ENCODE measurements at places on chromosomes 2 and 18.

DNA sequence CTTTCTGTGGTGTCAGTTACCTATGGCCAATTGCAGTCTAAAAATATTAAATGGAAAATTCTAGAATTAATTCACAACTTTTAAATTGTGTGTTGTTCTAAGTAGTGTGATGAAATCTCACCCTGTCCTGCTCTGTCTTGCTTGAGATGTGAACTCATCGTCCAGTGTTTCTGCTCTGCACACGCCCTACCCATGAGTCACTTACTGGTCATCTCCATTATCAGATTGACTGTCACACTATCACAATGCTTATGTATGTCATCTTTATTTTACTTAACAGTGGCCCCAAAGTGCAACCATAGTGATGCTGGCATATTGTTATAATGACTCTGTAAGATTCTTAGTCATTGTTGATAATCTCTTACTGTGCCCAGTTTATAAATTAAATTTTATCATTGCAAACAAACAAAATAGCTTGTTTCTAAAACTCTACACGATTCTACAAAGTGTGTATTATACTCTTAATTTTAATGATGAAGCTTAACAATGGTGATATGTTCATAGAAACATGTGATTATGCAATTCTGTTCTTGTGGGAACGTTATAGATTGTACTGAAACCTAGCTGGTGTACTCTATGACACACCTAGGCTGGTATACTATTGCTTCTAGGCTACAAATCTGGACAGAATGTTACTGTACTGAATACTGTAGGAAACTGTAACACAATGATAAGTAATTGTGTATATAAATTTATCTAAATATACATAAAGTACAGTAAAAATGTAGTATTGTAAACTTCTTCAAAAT lies 1086.8 kb upstream of the PIK3C3 start:
- DNase-seq = peak; percentile 11

DNA sequence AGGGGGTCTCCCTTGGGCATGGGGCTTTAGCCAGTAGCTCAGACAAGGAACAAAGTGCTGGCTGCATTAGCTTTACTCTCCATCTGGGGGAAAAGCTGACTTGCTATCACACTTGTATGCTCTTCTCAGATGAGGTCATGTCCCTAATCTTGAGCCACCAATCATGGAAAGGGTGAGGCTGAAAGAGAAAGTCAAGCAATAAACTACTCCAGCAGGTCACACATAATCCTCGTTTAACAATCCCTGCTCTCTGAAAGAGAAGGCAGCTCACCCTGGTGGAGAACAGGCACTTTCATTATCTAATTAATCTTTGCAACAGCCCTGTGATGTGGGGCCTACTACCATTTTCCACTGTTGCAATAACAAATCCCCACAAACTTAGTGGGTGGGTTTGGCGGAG lies 129.7 kb upstream of the CAPN13 start:
- no peak for DNase-seq

DNA sequence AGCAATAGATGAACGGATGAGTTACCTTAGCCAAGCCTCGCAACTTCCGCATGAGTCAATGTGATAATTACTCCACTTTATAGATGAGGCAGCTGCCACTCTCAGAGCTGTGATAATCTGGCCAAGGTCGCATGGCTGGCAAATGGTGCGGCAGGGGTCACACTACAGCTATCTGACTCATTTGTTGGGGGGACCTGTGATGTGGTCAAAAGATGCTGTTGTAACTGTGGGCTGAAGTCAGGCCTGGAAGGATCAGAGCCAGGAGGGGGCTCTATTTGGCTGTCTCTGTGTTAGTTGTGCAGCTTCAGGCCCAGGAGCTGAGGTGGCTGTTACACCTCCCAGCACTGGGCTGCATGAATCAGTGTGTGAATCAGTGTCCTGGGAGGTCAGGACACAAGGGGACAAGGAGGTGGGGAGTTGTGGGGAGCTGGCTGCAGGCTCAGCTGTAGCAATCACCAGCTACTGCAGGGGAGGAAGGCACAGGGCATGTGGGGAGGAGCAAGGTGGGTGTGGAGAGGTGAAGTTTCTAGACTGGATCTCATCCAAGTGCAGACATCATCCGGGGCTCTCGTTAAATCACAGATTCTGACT lies 33.1 kb downstream of the NGEF start:
- peak; percentile 74 for DNase-seq

GRCh38 chr18:40313030-40313642 lies 1641.9 kb upstream of the PIK3C3 start:
- no peak for DNase-seq

DNA sequence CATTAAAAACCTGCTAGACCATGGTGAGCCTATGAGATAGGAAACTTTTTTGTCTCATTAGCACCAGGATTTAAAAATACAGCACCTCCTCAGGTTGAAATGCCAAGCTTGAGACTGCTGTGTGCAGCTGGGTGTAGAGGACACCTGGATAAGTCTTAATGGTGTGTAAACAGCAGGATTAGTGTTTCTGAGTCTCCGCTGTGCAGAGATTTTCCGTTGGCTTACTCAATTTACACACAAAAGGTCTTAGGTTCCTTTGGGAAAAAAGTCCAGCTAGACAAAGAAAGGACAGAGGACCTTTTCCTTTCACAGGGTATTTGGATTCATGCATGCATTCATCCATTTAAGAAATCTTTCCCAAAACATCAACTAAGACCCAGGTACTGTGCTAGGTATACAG lies 168.1 kb downstream of the NRXN1 start:
- no peak for DNase-seq

- peak; percentile 49 for DNase-seq
These were observed 77.5 kb upstream of the PROKR1 start for GRCh38 chr2:68565858-68566257.

DNA sequence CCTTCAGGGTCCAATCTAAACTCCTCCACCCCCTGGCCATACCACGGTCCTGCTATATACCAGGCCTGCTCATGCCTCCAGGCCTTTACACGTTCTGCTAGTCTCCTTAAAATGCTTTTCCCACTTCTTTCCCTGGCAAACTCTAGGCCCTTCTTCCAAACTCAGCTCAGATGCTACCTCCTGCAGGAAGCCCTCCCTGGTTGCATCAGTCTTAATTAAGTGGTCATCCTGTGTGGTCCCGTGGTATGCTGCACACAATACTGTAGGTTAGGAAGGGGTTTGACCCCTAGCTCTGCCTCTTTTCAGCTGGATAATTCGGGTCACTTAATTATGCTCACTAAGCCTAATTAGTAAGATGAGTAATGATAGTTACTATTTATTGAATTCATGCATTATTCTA lies 85.9 kb upstream of the SP3 start:
- no peak for DNase-seq

DNA sequence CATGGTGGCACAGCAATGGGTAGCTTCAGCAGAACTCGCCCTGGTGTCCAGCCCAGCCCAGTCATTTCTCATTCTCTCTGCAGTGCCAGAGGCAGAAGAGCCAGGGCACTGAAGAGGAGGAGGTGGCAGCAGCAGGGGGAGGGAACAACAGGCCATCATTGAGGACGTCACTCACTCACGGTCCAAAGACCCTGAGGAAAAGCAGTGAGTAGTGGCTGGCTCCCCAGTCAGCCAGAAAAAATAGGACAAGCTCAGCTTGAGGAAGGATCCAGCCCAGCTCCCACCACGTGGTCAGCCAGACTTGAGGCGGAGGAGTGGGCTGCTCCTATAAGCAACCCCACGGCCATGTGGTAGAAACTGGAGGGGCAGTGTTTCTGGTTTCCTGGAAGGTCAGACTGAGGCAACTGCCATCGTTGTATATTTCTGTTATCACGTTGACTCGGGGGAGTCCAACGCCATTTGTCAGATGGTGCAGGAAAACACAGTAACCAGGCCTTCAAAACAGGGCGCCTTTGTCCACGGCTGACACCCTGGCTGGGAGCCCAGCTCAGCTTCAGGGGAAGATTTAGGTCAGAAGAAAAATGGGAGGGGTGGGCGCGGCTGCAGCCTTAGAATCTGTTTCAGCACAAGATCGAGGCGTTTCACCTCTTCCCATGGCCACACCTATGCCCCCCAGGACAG lies 19.0 kb upstream of the TMEM247 start:
- no peak for DNase-seq

DNA sequence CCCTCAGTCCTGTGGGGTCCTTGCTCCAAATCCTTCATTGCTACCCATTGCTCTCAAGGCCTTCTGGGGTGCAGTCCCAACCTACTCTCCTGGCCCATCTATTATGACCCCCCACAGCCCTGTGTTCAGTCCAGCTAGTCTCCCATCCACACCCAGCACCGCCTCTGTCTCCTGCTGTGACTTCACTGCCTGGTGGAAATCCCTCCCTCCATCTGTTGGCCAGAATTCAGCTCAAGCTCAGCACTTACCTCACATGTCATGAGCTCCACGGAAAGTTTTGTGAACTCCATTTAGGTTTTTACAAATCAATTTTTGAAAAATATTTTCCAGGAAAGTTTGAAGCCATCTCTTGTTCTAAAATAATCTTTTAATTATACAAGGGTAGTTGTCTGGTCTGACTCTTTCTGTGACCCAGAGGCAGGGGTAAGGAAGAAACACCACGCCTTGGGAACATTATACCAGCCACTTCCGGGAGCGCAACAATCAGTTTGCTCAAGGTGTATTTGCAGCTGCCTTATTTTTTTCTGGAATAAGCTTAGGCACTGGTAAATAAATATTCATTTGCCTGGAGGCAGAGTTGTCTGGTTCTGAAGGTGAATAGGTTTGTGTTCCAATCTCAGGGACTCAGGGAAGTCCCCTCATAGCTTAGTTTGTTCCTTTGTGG lies 110.8 kb downstream of the VIT start:
- no peak for DNase-seq

GRCh38 chr2:25885933-25886332 lies 7.6 kb upstream of the ASXL2 start:
- DNase-seq = peak; percentile 75

DNA sequence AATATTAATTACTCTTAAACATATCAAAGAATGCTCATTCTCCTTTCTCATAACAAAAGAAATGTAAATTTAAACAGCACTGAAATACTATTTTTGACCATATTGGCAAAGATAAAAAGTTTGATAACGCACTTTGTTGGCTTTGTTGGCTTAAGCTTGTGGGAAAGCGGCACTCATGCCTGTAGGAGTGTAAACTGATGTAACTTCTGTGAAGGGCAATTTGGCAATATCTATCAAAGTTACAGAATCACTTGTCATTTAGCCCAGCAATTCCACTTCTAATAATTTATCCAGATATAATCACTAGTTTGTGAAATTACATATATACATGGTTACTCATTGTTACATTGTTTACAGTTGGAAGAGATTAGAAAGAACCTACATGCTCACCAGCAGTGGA lies 311.8 kb upstream of the STON1 start:
- no peak for DNase-seq

DNA sequence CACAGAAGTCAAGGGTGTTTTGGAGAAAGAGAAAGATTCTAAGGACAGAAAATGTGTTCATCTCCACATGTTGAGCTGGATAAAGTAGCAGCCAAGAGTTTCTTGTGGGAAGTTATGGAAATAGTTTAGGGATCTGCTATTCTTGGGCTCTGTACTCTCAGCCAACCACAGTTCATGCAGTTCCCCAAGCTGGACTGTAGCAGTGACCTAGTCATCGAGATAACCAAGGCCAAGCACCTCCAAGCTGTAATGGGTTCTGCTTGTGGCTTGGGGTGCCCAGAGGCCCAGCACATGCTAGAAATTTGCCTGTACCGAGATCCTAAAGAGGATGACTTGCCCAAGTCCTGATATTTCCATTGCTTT lies 91.9 kb upstream of the RASGRP3 start:
- DNase-seq = no peak

DNA sequence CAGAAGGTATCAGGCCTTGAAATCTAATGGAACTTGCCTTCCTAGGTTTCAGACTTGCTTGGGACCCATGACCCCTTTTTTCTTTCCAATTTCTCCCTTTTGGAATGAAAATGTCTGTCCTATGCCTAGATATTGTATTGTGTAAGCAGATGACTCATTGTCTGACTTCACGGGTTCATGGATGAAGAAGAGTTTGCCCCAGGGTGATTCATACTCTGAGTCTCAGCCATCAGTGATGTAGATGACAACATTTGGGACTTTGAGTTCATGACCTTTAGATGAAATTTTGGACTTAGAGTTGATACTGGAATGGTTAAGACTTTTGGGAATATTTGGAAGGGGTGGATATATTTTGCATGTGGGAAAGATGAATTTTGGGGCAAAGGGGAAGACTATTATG lies 11.2 kb upstream of the SCYGR5 start:
- peak; percentile 83 for DNase-seq

DNA sequence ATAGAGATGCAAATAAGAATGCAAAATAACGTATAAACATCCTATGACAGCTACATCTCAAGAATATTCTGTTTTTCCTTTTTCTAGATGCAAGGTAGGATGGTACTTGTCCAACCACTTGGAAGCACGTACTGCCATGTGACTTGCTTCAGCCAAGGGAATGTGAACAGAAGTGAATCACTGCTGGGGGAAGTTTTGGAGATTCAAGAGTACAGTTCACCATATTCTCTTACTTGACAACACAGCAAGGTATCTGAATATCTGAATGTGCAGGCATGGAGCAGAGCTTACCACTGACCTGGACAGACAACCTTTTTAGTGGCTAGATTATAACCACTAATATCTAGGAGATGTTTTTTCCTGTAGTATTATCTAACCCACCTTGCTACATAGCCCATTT lies 53.0 kb downstream of the TRIP12 start:
- no peak for DNase-seq

DNA sequence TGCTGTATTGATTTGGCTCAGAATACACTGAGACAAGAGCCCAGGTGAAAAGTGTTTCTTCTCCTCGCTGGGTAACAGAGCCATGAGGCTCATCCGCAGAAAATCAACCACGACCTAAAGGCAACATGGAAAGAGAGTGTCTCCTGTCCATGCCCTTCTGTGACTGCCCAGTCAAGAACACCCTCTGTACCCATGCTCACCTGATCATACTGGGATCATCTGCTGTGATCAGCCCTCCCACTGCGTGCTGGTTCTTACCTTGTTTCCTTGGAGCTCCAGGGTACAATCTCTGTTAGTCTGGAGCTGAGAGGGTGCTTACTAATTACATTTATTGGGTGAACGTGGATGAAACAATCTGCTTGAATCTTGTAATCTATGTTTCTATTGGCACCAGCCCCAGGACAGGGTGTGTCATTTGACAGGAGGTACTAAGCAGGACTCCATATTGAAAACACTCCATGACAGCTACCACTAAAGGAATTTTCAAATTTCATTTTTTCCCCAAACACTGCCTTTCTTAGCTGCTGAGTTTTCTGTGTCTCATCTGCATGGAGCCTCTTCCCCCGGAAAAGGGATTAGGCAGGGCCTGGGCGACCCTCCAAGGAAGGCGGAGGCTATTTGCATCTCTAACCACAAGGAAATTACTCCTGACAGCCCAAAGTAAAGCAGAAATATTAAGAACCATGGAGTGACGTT lies 39.7 kb upstream of the GRP start:
- no peak for DNase-seq

DNA sequence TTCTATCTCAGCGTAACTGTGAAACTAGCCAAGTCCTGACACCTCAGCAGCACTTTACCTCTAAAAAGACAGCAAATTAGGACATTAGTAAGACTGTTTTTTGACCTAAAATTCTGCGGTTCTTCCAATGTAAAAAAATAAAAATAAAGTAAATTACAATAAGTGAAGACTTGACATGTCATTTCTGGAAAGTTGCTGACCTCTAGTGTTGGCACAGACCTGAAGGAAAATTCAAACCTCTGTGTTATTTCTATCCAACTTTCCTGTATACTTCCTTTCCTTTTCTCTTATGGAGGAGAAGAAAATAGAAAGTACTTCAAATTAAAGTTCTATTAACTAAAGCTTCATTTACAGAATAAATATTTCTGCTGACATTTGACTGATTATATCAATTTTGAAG lies 110.6 kb downstream of the TMEM182 start:
- DNase-seq = peak; percentile 42

- no peak for DNase-seq
These were observed 64.2 kb upstream of the SH3RF3 start for GRCh38 chr2:109064660-109065390.

Data from ACHN (cell line).